ENCODE measurements at places on chromosomes 5 and 9. TPM values are rescaled to one million over a fixed set of nuclear protein-coding genes. Genes with fewer than 3 reads are reported as not detected.

Gene BTNL3
- total RNA-seq, result 2.0 TPM

Gene ADCY2
- total RNA-seq, result 0.17 TPM

Gene GALNT12
- total RNA-seq, result 2.6 TPM

Gene PCDHGA9
- total RNA-seq, result 4.7 TPM

DNA sequence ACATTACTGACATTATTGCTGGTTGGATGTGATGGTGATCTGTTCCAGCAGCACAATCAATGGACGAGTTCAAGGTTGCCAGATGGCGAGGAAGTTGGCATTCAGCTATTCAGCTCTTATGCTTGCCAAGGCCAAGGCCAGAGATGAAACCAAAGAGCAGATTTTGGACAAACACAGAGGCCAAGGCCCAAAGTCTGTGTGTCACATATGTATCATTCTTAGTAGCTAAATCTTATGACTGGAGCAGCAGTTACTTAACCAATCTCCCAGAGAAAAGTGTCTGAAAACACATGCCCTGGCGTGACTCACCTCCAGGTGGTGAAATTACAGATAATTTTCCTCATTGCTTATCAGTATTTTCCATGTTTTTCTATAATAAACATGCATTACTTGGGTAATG lies 189.0 kb upstream of the EGFLAM start:
- peak overlapping the region; percentile 20 for H3K27ac ChIP-seq
- no peak for DNase-seq
- no peak overlapping the region for H3K4me3 ChIP-seq
- H3K27me3 ChIP-seq, result no peaks in the 10 kb centered on the region
- H3K36me3 ChIP-seq, result no peaks in the 10 kb centered on the region

DNA sequence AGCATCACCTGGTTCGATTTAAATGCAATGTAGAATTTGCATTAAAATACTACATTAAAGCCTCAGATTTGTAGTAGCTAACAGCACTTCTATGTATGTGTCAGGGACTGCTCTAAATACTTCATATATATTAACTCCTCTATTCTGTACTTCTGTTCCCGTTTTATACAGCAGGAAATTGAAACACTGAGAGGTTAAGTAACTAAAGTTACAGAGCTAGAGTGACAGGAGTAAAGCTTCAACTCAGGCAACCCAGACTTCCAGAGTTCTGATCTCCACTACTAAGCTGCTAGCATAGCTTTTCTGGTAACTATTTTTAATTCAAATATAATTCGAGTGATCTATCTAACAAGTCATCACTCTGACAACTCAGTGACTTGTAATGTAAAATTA lies 619 bp upstream of the APC start:
- no peak for DNase-seq
- no peaks in the 10 kb centered on the region for H3K36me3 ChIP-seq
- peak overlapping the region; percentile 57 for H3K4me3 ChIP-seq
- H3K27me3 ChIP-seq, result no peaks in the 10 kb centered on the region
- peak overlapping the region; percentile 72 for H3K27ac ChIP-seq

DNA sequence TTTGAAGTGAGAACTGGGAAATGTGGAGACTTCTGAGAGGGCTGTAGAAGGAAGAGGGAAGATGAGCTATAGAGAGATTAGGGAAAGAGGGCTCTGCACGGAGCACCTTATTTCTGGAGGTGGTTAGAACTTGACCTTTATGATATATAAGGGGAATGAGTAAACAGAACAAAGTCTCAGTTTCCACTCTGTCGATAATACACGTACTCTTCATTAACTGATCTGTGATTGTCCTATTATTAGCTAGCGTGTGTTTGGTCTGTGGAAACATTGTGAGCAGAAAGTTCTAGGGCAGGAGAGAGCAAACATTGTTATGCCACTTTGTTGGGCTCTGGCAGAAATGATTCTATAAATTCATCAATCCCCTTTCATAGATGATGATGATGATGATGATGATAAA lies 118.5 kb downstream of the UGCG start:
- no peaks in the 10 kb centered on the region for H3K36me3 ChIP-seq
- H3K4me1 ChIP-seq, result peaks cover 12% of the 10 kb centered on the region
- H3K27me3 ChIP-seq, result no peaks in the 10 kb centered on the region
- H3K4me3 ChIP-seq, result no peak overlapping the region

DNA sequence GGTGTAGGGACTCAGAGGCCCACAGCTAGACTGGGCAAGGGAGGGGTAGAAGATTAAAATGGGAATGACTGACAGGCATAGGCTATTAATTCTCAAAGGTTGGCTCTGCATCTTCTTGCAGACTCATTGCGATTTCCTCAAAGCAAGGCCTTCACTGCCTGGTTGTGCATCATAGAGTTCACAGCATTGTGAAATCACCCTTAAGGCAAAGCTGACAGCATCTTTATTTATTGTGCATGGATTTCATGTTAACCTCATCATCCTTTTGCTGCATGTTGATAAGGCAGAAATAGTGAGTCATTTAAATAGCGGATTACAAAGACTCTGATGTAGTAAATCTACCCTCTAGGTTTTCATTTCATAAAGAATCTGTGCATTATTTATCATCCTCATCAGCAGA lies 13.6 kb upstream of the PALM2AKAP2 start:
- no peak for DNase-seq
- H3K27ac ChIP-seq, result no peak overlapping the region
- H3K27me3 ChIP-seq, result peaks cover 18% of the 10 kb centered on the region
- H3K4me1 ChIP-seq, result no peaks in the 10 kb centered on the region
- H3K4me3 ChIP-seq, result no peak overlapping the region
- no peaks in the 10 kb centered on the region for H3K36me3 ChIP-seq

DNA sequence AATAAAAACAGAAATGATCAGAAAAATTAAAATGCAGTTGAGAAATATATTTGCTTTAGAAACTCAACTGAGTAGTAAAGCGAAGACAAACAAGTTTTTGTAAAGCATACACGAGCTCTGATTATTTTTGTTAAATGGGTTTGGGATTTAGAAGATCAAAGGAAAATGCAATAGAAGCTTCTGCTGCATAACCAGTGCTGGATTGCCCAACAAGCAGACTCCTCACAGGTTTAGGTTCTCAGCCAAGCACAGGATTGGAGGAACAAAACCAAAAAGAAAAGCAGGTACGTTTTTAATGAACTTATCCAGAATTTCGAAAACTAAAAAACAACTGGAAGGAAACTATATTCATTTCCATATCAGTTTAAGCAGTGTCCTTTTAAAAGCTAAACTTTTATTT lies 423.8 kb downstream of the TMEM161B start:
- no peaks in the 10 kb centered on the region for H3K4me1 ChIP-seq
- no peaks in the 10 kb centered on the region for H3K36me3 ChIP-seq
- DNase-seq, result no peak
- H3K4me3 ChIP-seq, result no peak overlapping the region
- no peaks in the 10 kb centered on the region for H3K27me3 ChIP-seq

- no peak overlapping the region for H3K4me3 ChIP-seq
- no peak overlapping the region for H3K27ac ChIP-seq
- no peak for DNase-seq
- no peaks in the 10 kb centered on the region for H3K4me1 ChIP-seq
Observed at GRCh38 chr5:81650987-81651386, 99.9 kb downstream of the SSBP2 start.

DNA sequence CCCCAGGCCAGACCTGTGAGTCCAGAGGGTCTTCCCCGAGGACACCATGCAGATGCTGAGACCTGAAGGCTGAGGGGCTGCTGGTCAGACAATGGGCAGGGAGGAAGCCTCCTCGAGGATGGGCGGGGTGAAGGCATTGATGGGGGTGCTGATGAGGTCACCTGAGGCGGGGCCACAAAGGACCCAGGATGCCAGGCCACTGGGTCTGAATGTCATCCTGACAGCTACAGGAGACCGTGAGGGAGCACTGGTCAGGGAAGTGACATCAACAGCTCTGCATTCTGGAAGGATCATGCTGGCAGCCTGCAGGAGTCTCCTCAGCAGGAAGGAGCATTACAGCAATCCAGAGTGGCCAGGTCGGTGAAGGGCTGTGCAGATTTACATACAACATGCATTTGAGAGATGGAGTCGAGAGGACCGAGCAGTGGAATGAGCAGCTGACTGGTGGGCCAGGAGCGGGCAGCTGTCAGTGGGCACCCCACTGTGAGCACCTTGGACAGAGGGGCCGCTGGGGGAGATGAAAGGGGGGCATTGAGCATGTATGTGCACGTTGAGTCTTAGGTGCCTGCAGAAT lies 77.7 kb upstream of the ADAMTS2 start:
- no peak overlapping the region for H3K27ac ChIP-seq
- H3K36me3 ChIP-seq, result no peaks in the 10 kb centered on the region
- no peaks in the 10 kb centered on the region for H3K27me3 ChIP-seq
- DNase-seq, result peak; percentile 51

DNA sequence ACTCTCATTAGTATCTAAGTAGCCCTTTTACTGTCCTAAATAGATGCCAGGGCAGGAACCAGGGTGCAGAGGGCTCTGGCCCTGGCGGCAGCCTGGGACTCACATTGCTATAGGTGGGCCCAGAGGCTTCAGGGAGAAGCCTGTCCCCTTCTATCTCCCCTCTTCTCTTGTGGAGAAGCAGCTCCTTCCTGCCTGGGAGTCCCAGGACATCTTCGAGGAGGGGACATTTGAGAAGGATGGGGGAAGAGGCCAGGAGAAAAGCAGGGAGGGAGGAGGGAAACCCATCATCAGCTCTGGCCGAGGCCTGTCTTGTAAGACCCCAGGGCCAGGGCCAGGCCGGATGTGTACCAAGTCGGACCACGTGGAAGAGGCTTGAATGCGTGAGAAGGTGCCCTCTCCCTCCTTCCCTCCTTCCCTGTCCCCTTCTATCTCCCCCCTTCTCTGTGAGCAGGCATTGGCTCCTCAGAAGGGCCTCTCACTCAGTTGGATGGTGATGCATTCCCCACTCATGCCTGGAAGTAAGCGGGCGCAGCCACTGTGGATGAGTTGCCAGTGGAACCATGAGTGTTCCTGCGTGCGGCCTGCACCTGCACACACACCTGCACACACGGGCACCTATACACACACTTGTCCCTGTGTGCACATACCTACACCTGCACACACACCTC lies 20.7 kb upstream of the LPCAT1 start:
- H3K4me3 ChIP-seq, result no peak overlapping the region
- no peaks in the 10 kb centered on the region for H3K4me1 ChIP-seq
- H3K36me3 ChIP-seq, result no peaks in the 10 kb centered on the region
- peak; percentile 53 for DNase-seq
- H3K27me3 ChIP-seq, result no peaks in the 10 kb centered on the region

- no peak overlapping the region for H3K4me3 ChIP-seq
- no peak overlapping the region for H3K27ac ChIP-seq
- H3K36me3 ChIP-seq, result no peaks in the 10 kb centered on the region
Observed at GRCh38 chr5:93674138-93674537, 67.3 kb downstream of the POU5F2 start.

DNA sequence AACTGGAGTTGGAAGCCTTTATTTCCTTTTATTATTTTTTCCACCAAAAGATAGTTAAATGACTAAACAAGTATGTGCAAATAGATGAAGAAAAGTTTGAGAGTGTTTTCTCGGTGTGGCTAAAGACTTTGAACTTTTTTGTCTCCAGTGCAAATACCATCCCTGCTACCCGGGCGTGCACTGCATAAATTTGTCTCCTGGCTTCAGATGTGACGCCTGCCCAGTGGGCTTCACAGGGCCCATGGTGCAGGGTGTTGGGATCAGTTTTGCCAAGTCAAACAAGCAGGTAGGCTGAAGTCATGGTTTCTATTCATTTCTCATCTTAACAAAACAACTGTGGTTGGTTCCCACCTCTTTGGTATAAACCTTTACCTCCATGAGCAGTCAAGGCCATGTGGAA lies 26.4 kb downstream of the THBS4 start:
- H3K4me1 ChIP-seq, result no peaks in the 10 kb centered on the region
- H3K27ac ChIP-seq, result no peak overlapping the region
- no peak overlapping the region for H3K4me3 ChIP-seq

DNA sequence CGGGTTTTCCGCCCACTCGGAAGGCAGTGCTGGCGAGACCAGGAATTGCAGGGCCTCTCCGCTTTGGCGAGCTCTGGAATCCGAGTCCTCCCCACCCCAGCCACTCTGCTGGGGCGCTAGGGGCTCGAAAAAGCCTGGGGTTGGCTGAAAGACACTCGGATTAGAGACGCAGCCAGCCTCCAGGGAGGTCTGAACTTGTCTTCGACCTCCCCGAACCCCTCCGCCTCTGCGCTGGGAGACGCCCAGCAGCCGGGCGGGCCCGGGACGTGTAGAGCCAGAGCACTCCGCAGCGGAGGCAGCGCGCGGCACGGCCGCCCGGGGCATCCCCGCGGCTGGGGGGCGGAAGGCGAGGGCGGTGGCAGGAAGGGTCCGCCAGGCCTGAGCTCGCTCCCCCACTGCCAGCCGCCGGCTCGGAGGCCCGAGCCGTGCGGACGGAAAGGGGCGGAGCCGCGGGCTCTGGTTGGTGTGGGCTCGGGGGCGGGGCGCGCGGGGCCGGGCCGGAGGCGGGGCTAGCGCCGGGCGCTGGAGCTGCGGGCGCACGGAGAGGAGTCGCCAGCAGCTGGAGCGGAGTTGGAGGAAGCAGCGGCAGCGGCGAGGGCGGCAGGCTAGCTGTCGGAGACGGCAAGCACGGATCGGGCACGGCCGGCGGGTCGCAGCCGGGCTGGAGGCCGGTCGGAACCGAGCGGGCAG lies at the start of gene PIK3R1:
Gene PIK3R1, plus strand, starts transcription at position 549 of the 690 bp plus-strand sequence. CDS start 10,920 bp downstream, outside the sequence.
- peak within 1 kb of the TSS; percentile 89 for H3K4me3 ChIP-seq
- H3K27ac ChIP-seq, result peak within 1 kb of the TSS; percentile 98
- H3K27me3 ChIP-seq, result no peaks in the 10 kb centered on the region
- H3K36me3 ChIP-seq, result peaks cover 3% of the 10 kb centered on the region
- H3K4me1 ChIP-seq, result peaks cover 22% of the 10 kb centered on the region
- DNase-seq, result peak; percentile 99

DNA sequence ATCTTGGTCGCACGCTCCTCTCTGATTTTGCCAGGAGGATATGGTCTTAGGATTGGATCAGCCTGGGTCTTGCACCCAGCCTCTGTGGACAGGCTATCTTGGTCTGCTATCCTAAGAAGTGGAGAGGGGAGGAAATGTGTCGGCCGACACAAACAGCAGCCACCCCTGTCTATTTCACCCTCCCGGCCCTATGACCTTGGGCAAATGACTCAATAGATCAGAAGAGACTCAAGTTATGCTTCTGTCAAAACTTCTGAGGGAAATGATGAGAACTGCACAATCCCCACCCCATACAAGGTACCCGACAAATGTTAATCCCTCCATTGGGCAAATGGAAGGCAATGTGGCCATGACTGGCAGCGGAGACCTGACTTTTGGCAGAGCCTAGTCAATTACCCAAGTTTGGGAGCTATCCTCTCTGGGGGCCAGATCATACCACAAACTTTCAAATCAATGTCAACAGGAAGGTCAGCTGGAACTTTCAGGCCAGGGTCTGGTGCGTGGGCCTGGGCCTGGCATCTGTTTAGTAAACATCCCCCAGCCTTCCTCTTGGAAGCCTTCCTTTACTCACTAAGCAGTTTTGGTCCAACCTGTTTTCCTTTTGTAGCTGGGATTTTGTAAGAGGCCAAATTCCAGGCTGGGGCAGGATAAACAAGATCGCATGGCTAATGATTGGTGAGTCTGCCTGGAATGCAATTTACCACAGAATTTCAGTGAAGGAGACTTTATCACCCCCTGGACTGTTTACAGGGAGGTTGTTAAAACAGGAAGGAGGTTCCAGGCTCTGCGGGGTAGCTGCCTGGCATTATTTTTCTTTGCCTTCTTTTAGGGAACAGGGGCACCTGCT lies 64.2 kb upstream of the CPEB4 start:
- peaks cover 41% of the 10 kb centered on the region for H3K4me1 ChIP-seq
- DNase-seq, result no peak
- no peak overlapping the region for H3K4me3 ChIP-seq
- H3K27ac ChIP-seq, result no peak overlapping the region
- no peaks in the 10 kb centered on the region for H3K36me3 ChIP-seq

- no peaks in the 10 kb centered on the region for H3K27me3 ChIP-seq
- no peak overlapping the region for H3K4me3 ChIP-seq
- no peak for DNase-seq
- no peak overlapping the region for H3K27ac ChIP-seq
Observed at GRCh38 chr9:107405511-107405910, 84.1 kb downstream of the KLF4 start.

GRCh38 chr5:105872569-105873270 lies 1798.0 kb downstream of the EFNA5 start:
- no peak for DNase-seq
- H3K36me3 ChIP-seq, result no peaks in the 10 kb centered on the region
- H3K4me1 ChIP-seq, result no peaks in the 10 kb centered on the region
- no peak overlapping the region for H3K4me3 ChIP-seq

All from spleen (tissue), 13 donors.